ENCODE measurements at places on chromosomes 3 and 15.

DNA sequence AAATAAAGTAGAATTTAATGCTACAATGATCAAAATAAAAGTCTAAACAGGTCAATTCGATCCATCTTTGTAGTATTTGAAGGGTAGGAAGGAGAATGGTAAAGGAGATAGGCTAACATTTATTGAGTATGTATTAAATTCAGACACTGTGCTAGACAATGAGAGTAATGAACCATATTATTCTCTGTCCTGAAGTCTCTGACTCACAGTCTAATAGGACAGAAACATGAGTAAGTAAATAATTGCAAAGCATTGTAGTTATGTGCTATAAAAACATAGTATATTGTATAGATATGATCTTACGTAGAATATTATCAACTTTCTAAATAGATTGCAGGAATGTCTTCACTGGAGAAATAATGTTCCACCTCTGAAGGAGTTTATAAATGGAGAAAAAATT, 64.5 kb downstream of the MDFIC2 start:
- no peak for DNase-seq

DNA sequence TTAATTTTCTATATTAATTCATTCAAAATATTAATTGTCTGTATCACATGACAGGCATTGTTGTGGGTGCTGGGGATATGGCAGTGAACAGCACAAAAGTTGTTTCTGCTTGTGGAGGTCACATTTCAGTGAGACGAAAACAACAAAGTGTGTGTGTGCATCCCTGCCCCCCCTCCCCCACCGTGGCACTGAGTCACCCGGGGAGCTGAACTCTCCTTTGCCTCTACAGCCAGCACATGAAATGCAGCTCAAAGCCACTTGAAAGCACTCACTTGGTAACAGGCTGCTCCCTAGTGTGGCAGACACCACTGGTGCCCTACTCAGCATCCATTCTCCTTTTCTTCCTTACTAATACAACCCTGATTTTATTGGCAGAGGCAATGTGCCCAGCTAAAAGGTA, 16.9 kb upstream of the SCAMP5 start:
- DNase-seq: no peak

- DNase-seq: no peak
Observed at GRCh38 chr15:71203586-71204474, 88.6 kb downstream of the THSD4 start.

DNA sequence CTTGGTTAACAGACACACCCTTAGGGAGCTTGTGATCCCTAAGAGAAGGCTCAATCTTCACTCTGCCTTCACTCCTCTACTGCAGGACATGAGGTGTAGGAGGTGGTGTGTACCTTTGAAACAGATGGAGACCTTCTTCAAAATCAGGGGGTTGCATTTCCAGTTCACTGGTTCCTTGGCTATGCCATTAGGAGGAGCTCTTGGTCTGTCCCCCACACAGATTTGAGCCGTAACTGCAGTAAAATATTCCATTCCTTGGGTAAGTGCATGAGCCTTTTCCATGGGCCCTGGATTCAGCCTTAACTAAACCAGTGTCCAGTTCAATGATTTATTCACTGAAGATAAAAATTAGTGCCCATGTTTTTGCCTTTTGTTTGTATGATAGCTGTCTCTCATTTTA, 144.6 kb downstream of the MCTP2 start:
- DNase-seq: no peak

GRCh38 chr15:63015618-63016017, 26.9 kb upstream of the TPM1 start:
- no peak for DNase-seq

- no peak for DNase-seq
Observed at GRCh38 chr3:115851571-115851970, 228.3 kb downstream of the GAP43 start.

DNA sequence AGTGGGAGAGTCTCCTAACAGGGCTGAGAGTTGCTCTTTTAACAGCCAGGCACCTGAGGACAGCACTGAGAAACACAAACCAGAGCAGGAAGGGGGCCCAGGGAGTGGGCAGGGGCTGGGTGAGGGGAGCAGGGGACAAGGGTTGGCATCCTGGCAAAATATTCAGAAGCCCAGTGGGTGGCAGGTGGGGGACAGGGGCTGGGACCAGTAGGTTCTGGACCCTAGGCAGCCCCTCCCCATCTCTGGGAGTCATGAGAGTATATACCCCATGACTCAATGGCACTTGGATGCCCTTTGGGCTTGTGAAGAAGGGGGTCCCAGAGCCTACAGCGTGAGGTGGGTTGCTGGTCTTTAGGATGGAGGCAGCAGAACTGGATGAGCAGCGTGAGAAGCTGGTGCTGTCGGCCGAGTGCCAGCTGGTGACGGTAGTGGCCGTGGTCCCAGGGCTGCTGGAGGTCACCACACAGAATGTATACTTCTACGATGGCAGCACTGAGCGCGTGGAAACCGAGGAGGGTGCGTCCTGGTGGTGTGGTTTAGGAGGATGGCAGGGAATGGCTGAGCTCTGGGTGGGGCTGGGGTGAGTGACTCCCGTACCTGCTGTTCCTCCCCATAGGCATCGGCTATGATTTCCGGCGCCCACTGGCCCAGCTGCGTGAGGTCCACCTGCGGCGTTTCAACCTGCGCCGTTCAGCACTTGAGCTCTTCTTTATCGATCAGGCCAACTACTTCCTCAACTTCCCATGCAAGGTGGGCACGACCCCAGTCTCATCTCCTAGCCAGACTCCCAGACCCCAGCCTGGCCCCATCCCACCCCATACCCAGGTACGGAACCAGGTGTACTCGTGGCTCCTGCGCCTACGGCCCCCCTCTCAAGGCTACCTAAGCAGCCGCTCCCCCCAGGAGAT, 24.2 kb downstream of the NBEAL2 start:
- DNase-seq: no peak

Measured in T-helper 2 cell treated with Interferon-gamma antibody and Interleukin-4, amounts not matched to agents 5 μg/mL and 100 μg/mL, for 36 hours (primary cell).